ENCODE measurements at places on chromosomes 3 and 15.
A peak's percentile ranks its signal among the peaks of the same experiment; 100 is the strongest.

GRCh38 chr3:194103983-194104751 lies 31.8 kb upstream of the HES1 start:
- DNase-seq = no peak

DNA sequence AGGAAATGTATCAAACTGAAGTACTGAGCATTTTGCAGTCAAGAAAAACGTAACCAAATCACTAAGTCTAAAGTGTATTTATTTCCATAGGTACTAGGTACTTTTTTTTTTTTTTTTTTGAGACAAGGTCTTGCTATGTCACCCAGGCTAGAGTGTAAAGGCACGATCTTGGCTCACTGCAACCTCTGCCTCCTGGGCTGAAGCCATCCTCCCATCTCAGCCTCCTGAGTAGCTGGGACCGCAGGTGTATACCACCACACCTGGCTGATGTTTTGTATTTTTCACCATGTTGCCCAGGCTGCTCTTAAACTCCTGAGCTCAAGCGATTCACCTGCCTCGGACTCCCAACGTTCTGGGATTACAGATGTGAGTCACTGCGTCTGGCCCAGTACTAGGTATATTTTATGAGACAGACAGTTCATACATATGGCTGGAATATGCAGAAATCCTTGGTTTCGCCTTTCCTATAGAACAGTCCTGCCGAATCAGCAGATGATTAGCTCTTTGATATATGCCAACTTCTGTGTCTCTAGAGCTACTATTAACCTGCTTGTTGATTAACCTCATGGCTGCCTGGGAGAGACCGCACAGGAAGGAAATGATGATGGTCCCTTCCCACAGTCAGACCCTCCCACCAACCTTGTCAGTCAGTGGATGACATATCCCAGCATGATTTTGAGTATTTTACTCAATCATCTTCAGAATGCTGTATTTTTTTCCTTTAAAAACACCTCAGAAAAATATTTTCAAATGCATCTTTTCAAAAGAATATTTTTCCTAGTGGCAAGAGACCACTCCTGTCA lies 32.3 kb downstream of the TMOD3 start:
- DNase-seq = no peak

DNA sequence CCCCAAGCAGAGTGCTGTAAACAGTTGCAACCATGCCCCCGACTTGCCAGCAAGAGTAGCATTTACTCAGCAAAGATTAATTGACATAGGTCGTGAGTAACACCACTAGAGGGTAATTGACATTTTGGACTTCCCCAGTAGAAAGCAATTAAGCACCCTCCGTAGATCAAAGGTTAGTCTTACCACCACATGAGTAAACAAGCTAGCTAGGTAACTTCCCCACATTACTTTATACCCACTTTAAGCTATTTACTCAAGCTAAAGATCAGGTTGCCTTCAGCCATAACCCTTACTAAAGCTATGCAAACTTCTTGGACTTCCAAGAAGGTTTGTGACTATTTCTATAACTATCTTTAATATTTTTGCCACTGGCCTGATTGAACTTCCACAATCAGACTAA lies 1072.7 kb downstream of the OTOL1 start:
- no peak for DNase-seq

- DNase-seq = no peak
These were observed 143.2 kb downstream of the DOCK3 start for GRCh38 chr3:50817756-50818529.

DNA sequence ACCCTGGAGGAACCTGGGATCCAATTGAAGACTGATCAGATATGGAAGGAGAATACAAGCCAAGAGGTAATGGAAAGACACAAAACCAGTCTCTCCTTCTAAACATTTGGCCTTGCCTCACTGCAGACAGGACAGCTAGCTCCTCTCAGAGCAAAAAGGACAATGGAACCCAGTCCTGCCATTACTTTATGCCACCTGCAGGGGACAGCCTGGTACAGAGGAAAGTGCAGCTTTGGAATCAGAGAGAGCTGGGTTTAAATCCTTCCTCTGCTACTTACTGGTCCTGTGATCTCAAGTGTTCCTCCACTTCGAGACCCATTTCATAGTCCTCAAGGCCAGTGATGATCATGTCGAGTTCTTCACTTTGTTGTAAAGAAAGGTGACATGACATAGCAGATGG lies 159.4 kb upstream of the SMAD3 start:
- no peak for DNase-seq

- DNase-seq = no peak
These were observed 9.3 kb upstream of the GOLGB1 start for GRCh38 chr3:121758727-121759450.

GRCh38 chr3:30161375-30161774 lies 445.0 kb upstream of the TGFBR2 start:
- DNase-seq = no peak

- no peak for DNase-seq
These were observed 53.3 kb downstream of the MEX3B start for GRCh38 chr15:81992523-81992922.

GRCh38 chr3:52097851-52098507 lies 41.6 kb upstream of the DUSP7 start:
- no peak for DNase-seq

GRCh38 chr15:22796079-22796478 lies 9.6 kb downstream of the NIPA1 start:
- no peak for DNase-seq

- no peak for DNase-seq
These were observed 24.2 kb upstream of the BUB1B start for GRCh38 chr15:40136470-40137302.

- DNase-seq = peak; percentile 82
These were observed 50.8 kb downstream of the CPN2 start for GRCh38 chr3:194300382-194300758.

- no peak for DNase-seq
These were observed 23.6 kb downstream of the HEG1 start for GRCh38 chr3:125032100-125032643.

GRCh38 chr3:147318900-147319299 lies 87.4 kb downstream of the ZIC4 start:
- no peak for DNase-seq

- DNase-seq = no peak
These were observed 130.8 kb downstream of the VPS13C start for GRCh38 chr15:61929452-61929851.

GRCh38 chr3:180116658-180117057 lies 79.9 kb upstream of the PEX5L start:
- no peak for DNase-seq

DNA sequence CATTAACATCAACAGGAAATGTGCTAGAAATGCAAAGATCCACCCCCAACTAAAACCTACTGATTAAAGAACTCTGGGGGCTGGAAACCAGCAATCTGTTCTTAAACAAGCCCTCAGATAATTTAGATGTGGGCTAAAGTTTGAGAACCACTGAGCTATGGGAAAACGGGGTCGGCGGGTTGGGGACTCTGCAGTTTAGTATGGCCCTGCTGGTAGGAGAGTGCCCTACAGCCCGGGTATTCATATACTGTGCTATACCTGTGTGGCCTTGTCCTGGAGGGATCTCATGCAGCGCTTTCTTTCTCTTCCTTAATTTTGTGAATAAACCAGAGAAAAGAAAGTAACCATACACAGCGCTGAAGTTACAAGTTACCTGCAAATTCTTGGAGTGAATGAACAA lies 189.7 kb upstream of the GBE1 start:
- DNase-seq = peak; percentile 10

- DNase-seq = no peak
These were observed 548.5 kb downstream of the OCA2 start for GRCh38 chr15:27550635-27551034.

- no peak for DNase-seq
These were observed 1.5 kb downstream of the ZBED2 start for GRCh38 chr3:111593666-111594065.

DNA sequence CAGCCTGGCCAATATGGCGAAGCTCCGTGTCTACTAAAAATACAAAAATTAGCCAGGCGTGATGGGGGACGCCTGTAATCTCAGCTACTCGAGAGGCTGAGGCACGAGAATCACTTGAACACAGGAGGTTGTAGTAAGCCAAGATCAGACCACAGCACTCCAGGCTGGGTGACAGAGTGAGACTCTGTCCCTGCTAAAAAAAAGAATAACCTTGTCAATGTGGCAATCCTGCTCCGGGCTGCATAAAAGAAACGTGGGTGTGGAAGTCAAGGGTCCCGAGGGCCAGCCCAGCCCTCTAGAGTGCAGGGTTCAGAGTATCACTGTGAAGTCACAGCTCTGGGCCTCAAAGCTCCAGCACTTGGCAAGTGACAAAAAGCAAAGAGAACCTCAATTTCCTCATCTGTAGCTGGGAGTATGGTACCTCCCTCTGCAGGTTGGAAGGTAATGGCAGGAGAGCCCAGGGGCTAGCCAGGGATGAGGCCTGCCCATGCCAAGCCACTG lies 73.5 kb upstream of the IQSEC1 start:
- peak; percentile 1 for DNase-seq

DNA sequence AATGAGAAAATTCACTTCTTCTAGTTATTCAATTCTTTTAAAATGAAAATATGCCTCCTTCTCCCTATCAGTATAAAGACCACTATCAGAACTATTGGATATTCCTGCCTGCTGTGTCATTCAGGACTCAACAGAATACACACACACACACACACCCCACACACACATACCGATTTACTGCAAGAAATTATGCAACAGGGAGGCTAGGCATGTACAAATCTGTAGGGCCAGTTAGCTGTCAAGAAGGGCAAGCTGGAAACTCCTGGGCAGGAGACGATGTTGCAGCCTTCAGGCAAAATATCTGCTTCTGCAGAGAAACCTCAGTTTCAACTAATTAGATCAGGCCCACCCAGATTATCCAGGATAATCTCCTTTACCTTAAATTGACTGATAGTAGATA lies 13.9 kb upstream of the RYR3 start:
- no peak for DNase-seq

DNA sequence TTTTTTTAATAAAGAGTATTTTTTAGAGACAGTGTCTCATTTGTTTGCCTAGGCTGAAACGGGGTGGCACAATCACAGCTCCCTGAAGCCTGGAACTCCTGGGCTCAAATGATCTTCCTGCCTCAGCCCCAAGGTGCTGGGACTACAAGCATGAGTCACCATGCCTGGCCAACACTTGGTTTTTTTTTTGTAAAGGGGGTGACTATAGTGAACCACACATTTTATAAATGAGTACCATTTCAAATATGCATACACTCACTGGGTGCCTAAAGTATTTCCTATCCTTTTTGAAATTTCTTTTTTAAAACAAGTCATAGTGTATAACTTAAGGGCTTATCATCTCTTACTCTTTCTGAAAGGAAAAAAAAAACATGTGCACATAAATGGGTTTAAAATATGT lies 325.2 kb upstream of the MEIS2 start:
- no peak for DNase-seq

DNA sequence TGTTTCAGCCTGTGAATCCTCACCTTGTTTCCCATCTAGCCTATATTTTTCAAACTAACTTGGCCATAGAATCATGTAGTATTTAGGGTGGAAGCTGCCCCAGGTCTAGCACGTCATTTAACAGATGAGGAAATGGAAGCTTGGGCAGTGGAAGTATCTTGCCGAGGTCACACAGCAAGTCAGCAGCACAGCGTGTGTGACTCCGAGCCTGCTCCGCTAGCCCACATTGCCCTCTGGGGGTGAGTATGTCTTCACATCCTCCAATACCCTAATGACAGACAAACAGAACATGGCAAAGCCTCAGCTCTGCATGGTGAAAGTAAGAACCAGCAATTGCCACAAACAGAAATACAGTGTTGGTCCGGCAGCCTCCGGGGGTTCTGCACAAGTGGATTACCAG lies 2.2 kb upstream of the CCR5 start:
- DNase-seq = peak; percentile 59

DNA sequence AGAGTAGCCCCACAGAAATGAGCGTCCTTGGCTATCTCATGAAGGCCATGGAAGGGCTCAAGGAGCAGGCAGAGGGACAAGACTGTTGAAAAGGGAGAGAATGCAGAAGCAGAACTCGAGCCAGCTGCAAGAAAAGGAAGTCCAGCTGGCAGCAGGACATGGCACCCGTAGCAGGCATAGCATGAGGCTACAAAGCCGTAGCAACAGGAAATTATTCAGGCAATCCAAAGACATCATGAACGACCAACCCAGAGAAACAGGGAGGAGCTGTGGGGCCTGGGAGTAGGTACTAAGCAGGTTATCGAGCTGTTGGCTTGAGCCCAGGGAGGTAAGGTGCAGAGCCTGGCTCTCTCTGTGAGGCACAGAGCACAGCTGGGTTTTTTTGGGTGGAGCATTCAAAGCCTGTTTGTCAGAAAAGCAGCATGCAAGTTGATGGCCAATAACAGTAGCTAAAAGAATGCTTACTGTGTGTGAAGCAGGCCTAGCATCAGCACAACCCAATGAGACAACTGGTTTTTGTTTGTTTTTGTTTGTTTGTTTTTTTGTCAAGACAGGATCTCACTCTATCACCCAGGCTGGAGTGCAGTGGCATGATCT lies 144.0 kb upstream of the SMAD3 start:
- no peak for DNase-seq

GRCh38 chr3:117735481-117736101 lies 1026.0 kb downstream of the TUSC7 start:
- DNase-seq = no peak

DNA sequence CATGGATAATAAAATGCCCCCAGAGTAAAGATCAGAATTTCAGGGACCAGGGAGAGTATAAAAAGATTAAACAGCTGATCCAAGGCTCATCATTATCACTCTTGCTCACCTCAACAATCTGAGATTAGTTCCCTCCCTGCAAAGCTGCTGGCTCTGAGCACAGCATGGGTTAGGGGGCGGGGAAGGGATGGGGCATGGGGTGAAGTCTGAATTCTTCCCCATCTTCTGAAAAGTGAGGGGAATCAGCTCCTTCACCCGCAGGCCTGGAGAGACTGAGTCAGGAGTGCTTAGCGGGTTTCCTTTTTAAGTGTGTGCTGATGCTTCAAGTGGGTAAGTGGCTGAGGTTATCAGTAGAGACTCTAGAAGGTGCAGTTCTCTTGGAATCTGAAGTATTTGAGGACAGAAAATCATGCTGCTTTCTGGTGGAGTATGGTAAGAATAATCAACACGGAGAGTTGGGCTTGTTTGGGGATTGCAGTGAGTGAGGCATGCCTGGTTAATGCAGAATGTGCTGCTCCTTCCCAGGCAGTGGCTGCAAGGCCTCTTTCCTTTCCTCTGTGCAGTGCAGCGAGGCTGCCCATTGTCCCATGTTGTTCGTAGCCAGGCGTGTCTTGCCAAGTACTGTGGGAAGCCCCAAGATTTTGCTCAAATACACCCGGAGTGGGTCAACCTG lies 59.2 kb upstream of the TRAK1 start:
- DNase-seq = no peak

DNA sequence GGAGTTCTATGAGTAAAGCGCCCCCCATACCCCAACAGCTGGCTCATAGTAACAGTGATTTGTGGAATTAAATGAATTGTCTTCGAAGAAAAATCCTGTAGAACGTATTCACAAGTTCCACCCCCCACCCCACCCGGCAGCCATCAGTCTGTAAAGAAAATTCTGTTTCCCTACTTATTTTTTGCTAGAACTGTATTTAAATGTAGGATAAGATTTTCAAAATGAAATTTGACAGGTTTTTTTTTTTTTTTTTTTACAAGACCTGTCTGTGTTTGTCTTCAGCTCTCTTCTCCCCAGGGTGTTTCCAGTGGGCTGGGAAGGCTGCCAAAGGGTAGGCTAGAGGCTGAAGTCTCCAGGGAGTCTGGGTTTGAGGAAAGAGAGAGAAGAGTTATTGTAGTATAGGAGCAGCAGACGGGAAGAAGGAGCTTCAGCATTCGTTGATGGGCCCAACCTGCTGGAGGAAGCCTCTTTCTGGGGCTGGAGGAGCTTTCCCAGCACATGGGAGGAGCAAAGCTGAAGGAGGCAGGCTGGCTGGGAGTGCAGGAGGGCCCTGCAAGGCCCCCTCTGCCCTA lies 130.6 kb upstream of the SEMA6D start:
- DNase-seq = no peak

Measured in WTC11 (cell line).